ENCODE measurements at places on chromosomes 6 and 20.
A peak's percentile ranks its signal among the peaks of the same experiment; 100 is the strongest.

- no peak for DNase-seq
These were observed 1515.9 kb upstream of the DEFB115 start for GRCh38 chr20:29741594-29741893.

- DNase-seq: no peak
These were observed 9.2 kb upstream of the SCRT2 start for GRCh38 chr20:684676-685319.

DNA sequence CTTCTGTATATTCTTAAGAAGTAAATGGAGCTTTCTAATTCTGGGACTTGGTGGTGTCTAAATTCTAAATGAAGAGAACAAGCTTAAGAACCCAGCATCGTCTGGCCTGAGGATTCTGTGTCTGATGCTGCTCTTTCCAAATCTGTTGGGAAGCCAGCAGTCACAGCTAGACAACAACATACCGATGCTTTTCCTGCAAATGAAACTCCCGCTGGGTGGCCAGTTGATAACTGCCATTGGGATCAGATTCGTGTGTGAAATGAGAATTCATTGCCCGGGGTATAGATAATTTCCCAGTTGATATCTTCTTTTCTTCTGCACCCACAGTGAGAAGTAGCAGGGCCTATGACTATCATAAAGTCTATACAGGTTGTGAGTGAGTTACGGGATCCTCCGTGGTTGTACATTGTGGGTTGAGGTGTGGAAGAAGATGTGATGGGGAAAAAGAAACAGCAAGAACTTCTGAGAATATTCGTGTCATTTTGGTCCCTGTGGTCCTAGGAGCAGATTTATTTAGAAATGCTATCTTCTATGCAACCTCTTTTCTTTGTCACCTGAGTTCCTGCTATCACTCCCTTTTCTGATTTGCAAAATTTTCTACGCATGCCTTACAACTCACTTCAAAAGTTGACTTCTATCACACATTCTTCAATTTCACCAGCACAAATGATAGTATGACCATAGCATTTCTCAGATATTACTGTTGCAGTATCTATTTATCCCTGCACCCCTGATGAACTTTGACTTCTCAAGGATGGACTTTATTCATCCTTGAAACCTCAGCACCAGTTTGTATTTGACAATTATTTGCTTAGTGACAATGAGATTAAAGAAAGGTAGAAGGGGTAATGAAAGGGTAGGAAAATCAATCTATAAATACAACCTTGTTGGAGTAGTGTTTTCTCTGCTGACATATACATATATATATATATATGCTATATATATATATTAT lies 10.4 kb downstream of the NOX3 start:
- no peak for DNase-seq

- no peak for DNase-seq
These were observed 1.9 kb downstream of the TMEM200A start for GRCh38 chr6:130367767-130368166.

DNA sequence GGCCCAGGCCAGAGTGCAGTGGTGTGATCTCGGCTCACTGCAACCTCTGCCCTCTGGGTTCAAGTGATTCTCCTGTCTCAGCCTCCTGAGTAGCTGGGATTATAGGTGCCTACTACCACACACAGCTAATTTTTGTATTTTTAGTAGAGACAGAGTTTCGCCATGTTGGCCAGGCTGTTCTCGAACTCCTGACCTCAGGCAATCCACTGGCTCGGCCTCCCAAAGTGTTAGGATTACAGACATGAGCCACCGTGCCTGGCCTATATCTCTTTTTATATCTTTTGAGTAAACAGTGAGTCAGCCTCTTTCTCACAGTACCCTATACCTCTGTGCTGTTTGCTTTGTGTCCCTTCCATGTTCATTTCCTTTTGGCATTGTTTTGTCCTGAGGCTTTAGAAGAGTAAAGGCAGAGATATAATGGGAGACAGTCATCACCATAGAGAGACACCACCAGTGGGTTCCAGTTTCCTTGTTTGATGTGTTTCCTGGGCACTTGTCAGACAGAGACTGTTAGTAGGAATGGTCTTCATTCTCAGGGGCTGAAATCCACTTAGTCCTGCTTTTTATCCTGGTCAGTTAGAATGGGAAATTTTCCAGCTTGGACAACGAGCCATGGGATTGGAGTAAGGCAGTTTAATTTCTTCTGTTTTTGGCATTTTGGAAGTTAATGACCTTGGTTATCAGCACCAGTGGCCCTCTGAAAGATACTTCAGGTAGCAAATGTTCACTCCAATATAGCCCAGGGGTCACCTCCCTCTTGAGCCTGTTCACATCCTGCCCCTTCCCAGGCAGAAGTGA lies 32.2 kb upstream of the ASXL1 start:
- DNase-seq: peak; percentile 52

- DNase-seq: no peak
These were observed 357.5 kb downstream of the HDGFL1 start for GRCh38 chr6:22926790-22927354.

GRCh38 chr6:131682442-131682841 lies 18.8 kb downstream of the OR2A4 start:
- no peak for DNase-seq

- DNase-seq: no peak
These were observed 68.8 kb downstream of the TSHZ2 start for GRCh38 chr20:53040693-53041589.

- DNase-seq: no peak
These were observed 3.2 kb upstream of the KIAA0408 start for GRCh38 chr6:127462376-127462775.

GRCh38 chr6:118752803-118753202 lies 101.4 kb upstream of the CEP85L start:
- no peak for DNase-seq

DNA sequence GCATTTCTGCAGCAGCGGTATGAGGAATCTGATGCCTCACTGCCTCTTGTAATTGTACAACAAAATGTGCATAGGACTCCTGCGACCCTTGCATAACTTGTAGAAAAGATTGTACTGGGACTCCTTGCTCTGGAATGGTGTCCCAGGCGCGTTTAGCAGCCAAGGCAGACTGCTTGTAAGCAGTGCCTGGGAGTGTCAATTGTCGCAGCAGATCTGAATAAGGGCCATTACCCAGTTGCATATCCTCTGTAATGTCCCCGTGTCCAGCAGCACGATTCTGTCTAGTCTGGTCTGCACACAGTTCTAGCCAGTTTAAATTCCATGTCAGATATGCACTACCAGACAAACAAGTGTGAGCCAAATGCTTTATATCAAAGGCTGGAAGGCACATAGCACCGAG lies 70.7 kb upstream of the BTN3A2 start:
- DNase-seq: no peak

DNA sequence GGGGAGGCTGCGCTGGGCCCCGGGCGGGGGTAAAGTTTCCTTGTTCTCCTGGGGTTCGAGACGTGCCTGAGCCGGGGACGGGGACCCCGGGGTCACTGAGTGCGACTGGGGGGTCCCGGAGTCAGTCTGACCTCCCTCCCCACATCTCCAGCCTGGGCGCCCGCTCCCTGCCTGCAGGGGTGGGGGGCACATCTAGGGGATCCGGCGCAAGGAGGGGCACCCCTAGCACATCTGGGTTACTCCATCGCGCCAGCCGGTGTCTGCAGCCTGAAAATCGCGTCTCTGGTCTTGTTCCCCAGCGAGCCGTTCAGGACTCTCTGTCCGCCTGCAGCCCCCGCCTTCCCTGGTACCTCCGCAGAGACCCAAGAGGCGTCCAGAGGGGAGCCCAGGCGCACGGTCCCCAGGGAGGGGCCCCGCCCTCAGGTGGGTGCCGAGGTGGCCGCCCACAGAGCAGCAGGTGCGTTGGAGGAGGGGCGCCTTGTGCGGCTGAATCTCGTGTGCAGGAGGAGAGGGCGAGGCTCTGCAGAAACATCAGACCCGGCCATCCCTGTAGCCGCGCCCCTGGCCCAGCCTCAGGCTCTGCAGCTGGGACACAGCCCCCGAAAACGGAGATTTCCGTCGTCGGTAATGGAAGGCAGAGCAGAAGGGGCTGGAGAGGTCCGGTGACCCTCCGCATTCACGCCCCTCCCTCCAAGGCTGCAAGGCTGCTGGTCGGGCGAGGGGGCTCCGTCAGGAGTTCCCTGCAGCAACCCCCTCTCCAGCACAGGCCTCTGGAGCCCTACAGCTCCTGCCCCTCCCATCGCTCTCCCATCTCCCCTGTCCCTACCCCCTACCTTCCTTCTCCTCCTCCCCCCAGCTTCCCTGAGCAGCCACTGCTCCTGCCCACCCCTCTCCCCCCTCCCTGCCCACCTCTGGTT lies 628 bp upstream of the CHRNA4 start:
- no peak for DNase-seq

- no peak for DNase-seq
These were observed 156.9 kb downstream of the GRIK2 start for GRCh38 chr6:101550451-101550850.

DNA sequence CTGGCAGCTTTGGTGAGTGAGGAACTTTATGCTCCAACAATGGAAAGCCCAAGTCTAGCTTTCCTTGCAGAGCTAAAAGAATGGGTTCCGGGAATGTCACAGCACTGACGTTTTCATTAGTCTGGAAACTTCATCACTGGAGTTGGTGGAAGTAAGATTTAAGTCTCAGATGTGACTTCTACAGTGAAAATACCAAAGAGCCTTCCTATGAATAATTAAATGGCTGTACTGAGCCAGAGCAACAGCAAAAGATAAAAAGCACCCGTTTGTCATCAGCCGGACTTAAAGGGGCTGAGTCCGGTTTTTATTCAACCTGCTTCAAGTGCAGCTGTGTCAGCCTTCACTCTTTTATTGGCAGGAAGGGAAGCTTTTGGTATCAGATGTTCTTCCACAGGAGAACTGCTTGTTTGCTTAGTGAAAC lies 46.5 kb upstream of the SHLD1 start:
- DNase-seq: no peak

DNA sequence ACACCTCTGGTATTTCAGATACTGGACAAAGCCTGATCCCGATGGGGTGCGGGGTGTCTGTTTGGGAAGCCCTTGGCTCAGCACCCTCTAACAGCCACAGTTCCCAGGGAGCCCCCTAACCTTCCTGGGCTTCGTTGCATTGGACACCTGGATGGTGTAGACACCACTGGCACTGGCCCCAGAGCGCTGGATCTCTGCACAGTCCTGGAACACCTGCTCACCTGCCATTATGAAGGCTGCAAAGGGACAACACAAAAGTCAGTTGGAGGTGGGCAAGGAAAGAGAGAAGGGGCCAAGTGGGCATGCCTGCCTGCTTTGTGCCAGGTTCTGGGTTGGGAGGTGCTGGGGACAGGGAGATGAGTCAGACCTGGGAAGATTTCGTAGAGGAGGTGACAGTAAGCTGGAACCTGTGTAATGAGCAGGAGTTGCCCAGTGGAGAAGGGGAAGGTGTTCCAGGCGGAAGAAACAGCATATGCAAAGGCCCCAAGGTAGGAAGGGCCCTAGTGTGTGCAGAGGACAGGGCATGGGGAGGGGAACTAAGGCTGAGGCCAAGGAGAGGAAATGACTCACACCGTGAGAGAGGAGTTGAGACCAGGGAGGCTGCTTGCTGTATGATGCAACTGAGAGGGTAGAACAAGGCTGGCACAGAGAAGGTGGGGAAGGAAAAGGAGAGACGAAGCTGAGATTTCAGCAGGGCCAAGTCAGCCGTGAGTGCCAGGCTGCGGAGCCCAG lies 34.9 kb downstream of the ANGPT4 start:
- DNase-seq: no peak

- no peak for DNase-seq
These were observed 117.9 kb upstream of the AKAP12 start for GRCh38 chr6:151121900-151122299.

DNA sequence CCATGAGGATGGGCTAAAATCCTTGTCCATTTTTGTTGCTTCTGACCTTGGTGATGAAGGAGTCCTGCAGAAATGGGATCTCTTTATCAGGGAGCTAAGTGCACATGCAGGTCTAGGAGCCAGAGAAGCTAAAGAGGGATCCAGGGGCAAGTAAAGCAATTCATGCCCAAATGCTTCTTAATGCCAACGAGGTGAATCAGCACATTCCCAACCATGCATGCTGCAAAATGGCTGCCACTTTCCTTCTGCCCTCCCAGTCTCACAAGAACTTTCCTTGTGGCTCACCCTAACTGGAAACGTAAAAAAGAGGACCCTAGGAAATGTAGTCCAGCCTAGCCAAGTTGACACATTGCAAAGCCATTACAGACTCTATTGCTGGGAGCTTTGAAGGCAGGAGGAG lies 298.4 kb downstream of the MAFB start:
- DNase-seq: no peak

- no peak for DNase-seq
These were observed 5.6 kb upstream of the PLCG1 start for GRCh38 chr20:41131594-41132387.

- no peak for DNase-seq
These were observed 779 bp upstream of the KCNG1 start for GRCh38 chr20:51023617-51024155.

DNA sequence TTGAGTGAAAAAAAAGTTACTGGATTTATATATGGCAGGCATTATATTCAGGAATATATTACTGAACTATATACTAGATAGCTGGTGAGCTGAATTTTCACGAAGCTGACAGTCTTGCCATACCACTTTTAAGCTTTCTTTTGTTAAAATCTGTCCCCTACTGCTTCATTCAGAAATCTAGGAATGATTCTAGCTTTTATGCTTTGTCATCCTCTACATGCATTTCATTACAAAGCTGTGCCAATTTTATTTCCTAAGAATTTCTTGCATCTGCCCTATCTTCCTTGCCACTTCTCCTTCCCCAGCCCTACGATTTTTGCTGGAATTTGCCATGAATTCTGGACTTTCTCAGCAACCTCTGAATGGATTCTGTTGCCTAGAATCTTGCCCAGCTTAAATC lies 158.5 kb upstream of the ADGRB3 start:
- DNase-seq: no peak

DNA sequence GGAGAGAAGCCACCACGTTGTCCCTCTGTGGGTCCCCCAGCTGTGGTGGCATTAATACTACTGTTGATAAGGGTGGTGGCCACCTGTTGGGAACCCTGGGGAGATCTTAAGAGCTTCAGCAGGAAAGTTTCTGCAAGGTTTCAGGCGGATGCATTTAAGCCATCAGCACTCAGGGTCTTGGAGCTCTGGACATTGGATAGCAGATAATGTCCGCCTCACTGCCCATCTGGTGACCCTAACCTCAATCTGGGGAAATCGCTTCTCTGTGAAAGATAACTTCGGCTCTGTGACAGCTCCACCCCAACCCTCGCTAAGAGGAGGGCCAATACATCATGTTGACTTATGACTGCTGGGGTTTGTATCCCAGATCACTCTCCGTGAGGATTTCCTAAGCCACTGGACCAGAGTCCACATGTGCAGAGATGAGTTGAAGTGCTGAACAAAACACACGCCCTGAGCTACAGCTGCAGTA lies 92.9 kb downstream of the FOXC1 start:
- DNase-seq: no peak

DNA sequence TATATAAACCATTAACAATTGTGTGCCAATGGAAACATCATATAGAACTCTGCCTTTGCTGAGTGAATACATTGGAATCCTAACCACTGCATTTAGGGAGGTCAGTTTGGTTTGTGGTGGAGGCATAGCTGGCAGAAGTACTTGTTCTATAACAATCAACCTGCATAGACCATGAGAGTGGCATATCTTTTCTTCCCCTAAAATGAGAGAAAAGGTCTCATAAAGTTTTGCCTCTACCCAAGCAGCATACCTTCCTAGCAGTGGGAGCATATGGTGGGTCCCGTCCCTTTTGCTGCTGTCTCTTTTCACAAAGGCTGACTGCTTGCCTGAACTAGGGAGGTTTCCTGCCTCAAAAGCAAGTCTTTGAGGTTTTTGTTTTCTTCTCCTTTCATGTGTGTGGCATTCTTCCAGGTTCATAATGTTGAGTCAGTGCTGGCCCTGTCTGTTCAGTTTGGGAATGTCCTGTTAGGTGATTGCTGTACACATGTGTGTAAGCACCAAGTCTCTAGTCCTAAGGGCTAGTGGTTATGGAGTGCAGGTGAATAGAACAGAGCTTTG lies 61.2 kb upstream of the SUPT3H start:
- no peak for DNase-seq

- no peak for DNase-seq
These were observed 119.9 kb downstream of the RNF144B start for GRCh38 chr6:18507018-18507415.

All from Peyer's patch (tissue), 4 donors.